ENCODE measurements at places on chromosomes 7 and 10.
A peak's percentile ranks its signal among the peaks of the same experiment; 100 is the strongest.

DNA sequence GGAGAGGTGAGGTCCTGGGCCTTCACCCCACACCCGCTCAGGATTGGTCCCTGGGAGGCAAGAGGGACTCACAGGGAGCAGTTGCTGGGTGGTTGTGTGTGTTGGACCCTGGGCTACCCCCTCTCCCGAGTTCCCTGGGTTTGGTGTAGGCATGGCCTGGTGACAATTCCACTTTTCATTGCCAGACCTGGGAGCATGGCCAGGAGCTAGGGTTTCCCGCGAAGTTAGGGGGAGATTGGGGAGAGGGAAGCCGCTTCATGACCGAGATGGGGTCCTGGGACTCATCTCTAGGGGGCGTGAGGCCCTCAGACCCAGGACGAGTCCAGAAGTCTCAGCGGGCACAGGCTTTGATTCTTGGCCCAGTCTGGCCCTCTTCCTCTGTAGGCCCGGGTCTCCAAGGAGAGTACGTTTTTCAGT, 606 bp downstream of the PALD1 start:
- DNase-seq: no peak

GRCh38 chr10:30254926-30255325, 94.2 kb downstream of the MTPAP start:
- DNase-seq: no peak

DNA sequence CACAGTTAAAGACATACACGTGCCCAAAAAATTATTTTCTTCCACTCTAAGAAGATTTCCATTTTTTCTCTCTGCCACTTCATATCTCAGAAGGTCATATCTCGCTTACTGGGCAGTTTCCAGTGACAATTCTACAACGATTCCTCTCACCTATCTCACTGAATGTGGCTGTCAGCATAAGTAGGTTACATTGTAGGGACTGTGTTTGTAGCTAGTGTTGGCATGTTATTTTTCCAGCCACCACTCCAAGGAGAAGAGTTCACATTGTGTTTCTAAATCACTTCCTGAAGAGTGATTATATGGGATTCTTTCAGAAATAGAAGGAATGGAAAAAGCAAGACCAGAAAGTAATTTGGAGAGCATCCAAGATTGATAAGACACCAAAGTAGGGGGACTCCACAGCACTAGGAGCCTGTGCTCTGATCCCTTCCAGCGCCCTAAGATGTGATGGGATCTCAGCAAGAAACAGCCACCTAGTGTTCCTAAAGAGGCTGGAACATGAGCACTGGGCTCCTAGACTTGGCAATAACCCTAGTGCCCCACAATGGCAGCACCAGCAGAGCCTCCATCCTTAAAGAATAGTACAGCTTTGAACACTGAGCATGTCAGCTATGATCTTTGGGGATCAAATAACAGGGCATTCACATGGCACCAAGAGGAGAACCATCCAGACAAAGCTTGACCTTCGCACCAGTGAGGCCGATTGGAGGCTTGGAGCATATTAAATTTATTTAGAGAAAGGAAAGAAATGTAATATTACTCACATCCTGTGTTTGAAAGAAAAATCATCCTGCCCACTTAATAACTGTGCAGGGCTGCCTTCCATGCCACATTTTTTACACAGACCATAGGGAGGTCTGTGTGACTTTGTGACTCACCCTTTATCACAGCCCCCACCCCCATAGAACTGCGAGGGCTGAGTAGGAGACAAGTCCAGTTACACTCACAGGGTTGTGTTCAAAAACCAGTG, 51.8 kb downstream of the CAV1 start:
- DNase-seq: no peak

- no peak for DNase-seq
Measured at GRCh38 chr7:100875356-100875751, 451 bp downstream of the SRRT start.

DNA sequence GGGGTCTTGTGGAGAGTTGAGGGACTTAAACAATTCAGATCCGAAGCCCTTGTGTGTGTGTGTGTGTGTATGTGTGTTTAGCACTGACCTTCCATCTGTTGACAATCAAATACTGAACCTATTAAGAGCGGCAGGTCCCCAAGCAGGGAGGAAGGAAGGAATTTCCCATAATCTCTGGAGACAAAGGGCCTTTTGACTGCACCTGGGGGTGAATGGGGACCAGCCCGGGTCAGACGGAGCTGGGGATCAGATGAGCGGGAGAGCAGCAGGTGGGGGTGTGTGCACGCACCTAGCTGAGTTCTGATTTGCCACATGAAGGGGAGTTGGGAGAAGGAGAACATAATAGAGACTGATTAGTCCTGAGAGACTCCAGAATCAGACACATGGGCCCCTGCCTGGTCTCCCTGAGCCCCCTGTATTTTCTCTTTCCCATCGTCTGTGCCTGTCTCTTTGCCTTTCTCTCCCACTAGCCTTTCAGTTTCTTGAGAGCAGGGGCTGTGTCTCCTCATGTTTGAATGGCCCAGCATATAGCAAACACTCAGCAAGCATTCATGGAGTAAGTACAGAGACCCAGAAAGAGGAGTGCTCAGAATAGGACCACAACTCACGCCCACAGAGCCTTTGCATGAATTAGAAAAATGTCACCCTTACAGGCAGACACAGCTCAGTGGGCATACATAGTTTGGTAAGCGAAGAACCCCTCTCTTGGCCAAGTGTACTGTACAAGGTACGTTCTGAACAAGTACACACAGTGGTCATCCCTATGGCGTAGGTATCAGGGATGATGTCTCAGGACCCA, 288.3 kb upstream of the HABP2 start:
- DNase-seq: no peak

- DNase-seq: peak; percentile 81
Measured at GRCh38 chr10:86688398-86688921, 20.1 kb downstream of the LDB3 start.
